Activated CD8-positive, alpha-beta T cell treated with anti-CD3 and anti-CD28 coated beads for 36 hours (primary cell): ENCODE measurements at places on chromosomes 12 and 14. TPM values are rescaled to one million over a fixed set of nuclear protein-coding genes. Genes with fewer than 3 reads are reported as not detected.

GRCh38 chr12:27176765-27177164 lies 67.3 kb upstream of the STK38L start:
- DNase-seq, result peak; percentile 65

DNA sequence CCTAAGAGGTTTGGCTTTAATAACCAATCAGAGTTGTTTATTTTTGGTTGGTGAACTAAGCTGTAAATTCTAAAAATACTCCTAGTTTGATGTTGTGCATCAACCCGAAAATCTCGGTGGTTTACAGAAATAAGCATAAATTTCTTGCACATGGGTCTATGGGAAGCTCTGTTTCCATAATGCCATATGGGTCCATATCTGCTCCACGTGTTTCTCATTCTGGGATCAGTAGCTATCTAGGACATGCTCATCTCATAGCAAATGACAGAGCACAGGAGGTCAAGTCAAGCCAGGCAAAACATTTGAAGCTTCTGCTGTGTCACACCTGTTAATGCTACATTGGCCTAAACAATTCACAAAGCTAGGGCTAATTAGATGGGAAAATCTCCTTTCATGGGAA lies 23.1 kb downstream of the NUP37 start:
- DNase-seq, result no peak

DNA sequence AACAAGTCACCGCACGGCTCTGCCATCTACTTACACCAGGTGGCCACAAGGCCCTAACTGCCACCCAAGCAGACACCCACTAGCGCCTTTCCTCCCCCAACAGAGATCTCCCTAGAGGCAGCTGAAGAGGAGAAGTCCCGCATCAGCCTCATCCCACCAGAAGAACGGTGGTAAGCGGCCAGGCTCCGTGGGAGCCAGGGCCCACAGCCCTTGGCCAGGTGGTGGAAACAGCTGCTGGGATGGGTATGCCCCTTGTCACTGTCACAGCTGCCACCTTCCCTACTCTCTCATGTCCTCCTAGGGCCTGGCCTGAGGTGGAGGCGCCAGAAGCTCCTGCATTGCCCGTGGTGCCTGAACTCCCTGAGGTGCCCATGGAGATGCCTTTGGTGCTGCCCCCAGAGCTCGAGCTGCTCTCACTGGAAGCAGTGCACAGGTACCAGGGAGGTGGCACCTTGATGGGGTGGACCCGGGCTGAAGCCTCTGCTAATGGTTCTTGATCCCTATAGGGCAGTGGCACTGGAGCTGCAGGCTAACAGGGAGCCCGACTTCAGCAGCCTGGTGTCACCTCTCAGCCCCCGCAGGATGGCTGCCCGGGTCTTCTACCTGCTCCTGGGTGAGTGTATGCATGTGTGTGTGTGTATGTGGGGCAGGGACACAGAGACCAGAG lies 7.5 kb downstream of the REC8 start:
- no peak for DNase-seq

DNA sequence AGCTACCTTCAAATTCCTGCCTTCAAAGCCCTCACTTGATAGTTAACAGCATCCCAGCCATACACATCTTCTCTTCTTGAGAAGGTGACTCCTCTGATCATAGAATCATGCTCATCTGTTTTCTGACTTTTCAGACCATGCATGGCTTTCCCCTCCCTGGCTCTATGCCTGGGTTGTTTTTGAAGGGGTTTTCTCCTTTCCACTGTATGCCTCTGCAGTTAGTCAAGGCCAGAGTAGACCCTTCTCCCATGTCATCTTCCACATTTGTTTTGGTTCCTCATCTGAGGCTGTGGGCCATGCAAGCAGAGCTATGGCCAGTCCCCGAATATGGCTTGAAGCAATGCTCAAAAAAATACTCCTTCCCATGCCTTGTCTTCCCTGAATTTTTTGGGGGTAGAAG lies 14.3 kb upstream of the MCRS1 start:
- DNase-seq, result no peak

- peak; percentile 66 for DNase-seq
Observed at GRCh38 chr12:614411-614970, 48.8 kb downstream of the NINJ2 start.

- no peak for DNase-seq
Observed at GRCh38 chr14:51121096-51121495, 26.2 kb upstream of the TRIM9 start.

DNA sequence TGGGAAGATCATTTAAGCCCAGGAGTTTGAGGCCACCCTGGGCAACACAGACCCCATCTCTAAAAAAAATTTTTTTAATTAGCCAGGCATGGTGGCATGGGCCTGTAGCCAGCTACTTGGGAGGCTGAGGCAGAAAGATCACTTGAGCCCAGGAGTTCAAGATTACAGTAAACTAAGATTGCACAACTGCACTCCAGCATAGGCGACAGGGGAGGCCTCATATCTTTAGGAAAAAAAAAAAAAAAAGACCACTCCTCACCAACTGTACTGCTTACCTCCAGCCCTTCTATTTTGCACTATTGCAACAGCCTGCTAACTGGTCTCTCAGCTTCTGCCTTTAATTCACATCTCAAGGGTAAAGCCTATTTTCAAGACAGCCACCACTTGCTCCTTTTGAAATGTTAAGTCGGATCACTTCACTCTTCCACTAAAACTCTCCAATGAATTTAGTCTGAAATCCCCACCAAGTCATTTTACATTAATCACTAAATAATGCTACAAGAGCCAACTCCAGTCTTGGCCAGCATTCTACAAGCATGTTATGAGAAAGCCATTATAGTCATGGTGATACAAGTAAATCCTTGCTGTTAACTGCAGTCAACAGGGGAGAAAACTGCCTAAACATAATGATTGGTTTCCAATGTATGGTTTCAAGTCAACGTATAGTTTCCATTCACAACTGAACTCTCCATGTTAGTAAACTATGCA lies 106.0 kb downstream of the RPS29 start:
- DNase-seq, result no peak

GRCh38 chr14:89651805-89652204 lies 234.8 kb upstream of the FOXN3 start:
- no peak for DNase-seq

DNA sequence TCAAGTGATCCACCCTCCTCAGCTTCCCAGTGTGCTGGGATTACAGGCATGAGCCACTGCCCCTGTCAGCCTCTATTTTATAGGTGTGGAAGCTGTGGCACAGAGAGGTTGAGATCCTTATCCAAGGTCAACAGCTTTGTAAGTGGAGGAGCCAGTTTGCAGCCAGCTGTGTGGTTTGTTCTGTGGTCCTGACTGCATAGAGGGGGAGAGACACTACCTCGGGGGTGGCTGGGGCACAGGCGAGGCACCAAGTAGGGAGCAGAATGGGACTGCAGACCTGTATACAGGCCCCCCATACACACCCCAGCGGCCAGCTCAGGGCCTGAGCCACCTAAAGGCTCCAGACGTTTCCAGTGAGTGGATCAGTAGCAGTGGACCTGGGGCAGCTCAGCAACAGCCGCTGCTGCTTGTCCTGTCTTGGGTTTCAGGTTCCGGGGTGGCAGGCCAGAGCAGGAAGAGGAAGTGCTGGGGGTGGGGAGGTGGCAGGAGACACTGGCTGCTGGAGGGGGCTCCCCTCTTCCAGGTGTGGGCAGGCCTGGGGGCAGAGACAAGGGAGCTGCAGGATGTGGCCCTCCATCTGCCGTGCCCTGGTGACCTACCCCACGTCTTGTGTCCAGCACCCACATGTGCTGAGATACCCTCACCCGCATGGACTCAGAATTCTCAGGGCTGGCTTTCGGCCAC lies 11.0 kb downstream of the ORAI1 start:
- peak; percentile 89 for DNase-seq

DNA sequence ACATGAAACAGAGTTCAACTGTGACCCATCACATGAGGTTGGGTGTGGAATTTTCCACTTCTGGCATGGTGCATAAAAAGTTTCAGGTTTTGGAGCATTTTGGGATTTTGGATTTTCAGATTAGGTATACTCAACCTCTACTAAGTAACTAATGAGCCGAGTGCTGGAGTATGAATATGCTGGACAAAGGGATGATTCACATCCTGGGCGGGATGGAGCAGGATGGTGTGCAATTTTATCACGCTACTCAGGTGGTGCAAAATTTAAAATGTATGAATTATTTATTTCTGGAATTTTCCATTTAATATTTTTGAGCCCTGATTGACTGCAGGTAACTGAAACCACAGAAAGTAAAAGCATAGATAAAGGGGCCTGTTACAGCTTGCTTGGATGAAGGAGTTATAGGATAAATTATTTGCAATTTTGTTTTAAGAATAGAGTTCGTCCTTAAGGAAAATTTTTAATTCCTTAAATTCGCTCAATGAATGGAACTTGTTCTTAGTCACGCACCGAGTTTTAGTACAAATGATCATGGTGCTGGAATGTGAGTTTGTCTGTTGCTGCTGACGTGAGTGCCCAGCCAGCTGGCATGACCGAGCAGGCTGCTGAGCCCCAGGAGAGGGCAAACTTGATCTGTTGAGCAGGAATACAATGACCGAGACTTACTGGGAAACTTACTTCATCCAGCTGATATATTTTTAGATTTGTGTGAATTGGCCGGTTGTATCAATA lies 176.3 kb downstream of the ESR2 start:
- no peak for DNase-seq

DNA sequence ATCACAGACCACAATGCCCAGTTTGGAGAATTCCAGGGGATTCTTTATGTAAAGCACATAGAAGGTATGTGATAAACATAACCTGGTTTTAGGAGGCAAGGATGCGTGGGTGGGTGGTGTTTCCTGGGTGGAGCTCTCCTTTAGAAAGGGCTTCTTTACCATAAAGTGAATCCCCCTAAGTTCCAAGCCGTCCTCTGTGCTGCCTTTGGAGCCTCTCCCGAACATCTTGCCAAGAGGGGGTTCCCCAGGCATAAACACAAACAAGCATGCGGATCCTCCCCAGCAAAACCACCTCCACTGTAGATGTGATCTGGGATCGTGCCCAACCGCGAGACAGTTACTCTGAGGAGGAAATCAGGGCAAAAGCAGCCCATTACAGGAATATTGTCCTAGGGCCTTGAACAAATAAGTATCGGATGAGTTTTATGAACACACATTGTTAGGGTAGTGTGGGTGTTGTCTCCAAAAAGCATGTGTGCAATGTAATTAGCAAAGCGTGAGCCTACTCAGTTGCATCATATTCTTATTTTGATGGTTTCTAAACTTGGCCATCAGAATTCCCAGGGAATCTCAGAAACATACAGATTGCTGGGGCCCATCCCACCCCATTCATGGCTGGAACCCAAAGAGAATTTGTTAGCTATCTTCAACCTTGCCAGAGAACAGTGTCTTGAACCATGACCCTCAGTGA lies 48.8 kb upstream of the CORO1C start:
- DNase-seq, result peak; percentile 28

- no peak for DNase-seq
Observed at GRCh38 chr12:24470050-24470449, 478.9 kb downstream of the BCAT1 start.

The CAMKK2 gene
- total RNA-seq, result 25.2 TPM

The STRN3 gene
- 14.7 TPM for total RNA-seq

The IPO8 gene
- 47.7 TPM for total RNA-seq
